ENCODE measurements at places on chromosomes 16 and 17.

DNA sequence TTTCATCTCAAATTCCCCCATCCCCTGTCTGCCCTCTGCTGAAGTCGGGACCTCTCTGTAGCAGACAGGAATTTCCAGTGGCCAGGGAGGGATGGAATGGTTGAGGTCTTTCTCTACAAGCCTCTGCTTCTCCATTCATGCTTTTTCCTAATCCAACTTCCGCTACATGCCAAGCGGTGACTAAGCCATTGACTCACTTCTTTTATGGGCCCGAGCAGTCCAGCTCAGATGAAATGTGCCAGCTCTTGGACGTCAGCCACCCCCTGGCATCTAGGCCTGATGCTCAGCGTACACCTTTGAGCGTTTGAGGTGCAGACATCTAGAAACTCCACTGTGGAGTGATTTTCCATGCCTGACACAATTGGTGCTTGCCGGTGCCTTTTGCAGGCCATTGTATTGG lies 40.7 kb upstream of the GPR139 start:
- DNase-seq: no peak

- no peak for DNase-seq
These were observed 52.7 kb downstream of the ARSG start for GRCh38 chr17:68343976-68344375.

DNA sequence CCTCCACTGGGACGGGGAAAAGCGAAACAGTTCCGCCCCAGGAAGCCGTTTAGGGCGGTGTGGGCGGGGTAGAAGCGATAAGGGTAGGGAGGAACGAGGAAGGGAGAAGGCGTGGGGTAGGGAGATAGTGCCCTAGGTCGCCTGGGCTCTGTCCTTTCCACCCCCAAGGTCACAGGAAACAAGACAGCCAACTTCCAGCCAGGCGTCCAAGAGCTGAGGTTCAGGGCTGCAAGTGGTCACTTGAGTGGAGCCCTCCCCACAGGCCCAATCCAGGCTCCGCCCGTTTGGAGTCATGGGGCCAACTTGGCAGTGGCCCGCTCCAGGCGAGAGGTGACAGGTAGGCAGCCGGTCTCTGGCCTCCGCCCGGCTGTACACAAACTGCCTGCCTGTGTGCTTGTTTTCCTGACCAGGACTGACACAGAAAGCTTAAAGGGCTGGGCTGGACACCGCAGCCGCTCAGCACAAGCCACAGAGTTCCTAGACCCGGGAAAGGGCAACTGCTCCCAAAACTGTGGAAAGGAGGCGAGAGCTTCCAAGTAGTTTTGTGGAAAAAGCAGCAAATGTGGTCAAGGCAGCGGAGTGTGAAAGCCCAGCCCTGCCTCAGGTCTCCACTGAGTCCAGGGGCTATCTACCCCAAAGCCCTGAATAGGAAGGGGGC lies at the start of gene RILP:
TSS of gene RILP (minus strand) at position 23 of the 658 bp plus-strand sequence. CDS start 62 bp downstream, outside the sequence.
- DNase-seq: no peak

GRCh38 chr16:46629331-46630219 lies 8.4 kb upstream of the SHCBP1 start:
- no peak for DNase-seq

GRCh38 chr16:85227084-85227945 lies 115.0 kb upstream of the CIBAR2 start:
- DNase-seq: no peak

DNA sequence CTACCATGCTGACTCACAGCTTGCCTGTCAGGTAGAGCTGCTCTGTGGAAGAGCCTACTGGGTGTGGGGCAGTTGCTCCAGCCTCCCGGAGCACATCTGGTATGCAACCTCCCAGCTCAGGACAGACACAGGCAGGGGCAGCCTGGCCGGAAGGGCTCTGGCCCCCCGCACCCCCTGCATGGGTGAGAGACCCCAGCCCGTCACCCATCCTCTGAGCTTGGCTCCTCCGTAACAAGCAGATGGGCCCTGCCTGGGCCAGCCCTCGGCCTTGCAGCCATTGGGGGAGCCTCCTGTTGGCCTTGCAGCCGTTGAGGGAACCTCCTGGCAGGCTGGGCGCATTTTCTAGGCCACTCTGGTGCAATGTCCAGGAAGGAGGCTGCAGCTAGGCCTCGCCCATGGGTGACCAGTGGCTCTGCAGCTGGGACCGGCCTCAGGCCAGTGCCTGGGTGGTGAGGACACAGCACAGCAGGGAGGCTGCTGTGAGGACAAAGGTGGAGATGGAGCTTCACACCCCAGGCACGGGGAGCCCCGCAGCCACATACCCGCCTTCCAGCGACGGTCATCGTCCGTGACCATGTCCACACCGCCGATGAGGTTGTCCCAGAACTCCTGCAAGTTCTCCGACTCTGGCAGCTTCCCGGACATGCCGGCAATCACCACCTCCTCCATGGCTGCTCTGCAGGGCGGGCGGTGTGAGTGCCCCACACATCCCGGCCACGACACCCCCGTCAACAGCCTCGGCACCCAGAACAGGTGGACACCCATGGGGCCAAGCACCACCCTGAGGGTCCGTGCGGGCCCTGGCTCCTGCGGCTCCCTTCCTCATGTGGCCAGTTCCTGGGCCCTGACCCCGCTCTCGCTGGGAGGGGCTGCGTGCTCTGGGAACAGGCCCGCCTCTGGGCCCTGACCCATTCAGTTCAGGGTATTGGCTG lies 2.0 kb downstream of the FASN start:
- DNase-seq: no peak

DNA sequence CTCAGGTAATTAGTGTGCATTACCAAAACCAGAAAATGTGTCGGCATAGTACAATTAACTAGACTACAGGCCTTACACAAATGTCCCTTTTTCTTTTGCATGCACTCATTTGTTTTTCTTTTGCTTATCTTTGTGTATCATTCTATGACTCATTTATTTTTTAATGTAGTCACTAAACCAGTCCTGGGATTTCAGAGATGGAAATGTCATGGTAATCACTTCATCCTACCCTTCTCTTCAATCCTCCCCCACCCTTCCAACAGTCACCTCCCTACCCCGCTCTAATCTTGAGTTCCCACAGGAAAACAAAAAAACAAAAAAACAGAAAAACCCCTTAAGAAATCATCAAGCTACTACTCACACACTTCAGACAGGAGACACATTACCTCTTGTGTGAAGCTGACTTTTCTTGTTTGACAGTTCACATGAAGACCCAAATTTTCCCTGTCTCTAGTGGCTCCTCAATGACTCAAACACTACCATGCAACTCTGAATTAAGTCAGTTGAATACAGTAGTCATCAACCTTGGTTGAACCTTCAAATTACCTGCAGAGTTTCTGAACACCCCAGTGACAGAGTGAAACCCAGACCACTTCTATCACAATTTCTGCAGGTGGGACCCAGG lies 242.4 kb upstream of the SALL1 start:
- DNase-seq: no peak
